ENCODE measurements at places on chromosomes 12 and 14.

GRCh38 chr12:1978078-1978862 lies 26.0 kb downstream of the DCP1B start:
- DNase-seq: no peak

DNA sequence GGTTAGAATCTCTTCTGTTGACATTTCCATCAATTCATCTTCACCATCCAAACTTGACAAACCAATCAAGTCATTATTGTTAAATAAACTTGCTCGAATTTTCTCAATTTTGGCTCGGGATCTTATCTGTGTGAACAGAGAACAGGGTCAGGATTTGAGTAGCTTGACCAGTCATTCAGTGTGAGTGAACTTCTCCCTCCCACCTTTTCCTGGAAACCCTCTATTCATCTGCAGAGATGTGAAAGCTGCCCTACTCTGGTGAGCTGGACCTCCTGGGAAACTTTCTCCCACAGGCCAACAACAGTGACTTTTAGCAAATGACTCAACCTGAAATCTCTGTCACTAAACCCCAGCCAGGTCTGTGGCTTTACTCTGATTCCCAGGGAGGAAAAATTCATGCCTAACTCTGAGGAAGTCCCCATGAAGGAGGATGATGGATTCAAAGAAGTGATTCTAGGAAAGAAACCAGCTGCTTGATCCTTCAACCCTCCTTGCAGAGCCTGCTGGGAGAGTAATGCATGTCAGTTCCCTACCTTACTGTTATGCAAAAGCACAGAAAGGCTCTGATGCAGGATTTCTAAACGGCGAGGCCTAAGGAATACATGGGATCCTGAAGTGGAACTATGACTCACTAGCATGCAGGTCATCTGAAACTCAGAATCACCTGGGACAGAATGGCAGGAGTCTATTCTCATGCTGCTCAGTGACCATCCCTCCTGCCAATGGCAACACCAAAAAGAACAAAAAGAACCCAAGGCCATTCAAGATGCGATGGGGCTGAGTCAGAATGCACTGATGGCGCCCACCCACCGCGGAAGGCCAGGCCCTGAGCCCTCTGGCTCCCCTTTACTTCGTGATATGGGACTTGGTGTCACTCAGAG lies 58.0 kb downstream of the TRAFD1 start:
- DNase-seq: no peak

DNA sequence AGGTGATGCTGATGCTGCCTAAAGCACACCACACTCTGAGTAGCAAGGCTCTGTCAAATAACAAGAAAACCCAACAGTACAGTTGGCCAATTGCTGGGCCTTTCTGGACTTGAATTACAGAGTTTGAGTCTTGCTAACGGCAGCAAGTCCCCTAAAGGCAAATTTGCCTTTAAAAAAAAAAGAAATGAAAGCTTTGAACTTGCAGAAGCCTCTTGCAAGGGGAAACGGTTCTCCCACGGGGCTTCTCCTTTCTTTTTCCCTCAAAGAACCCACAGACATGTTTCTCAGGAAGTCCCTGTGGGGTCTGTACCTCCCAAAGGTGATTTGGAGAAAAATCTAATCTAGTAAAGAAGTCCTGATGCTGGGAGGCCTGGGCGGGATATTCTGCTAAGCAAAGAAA lies 191.3 kb upstream of the MYL2 start:
- no peak for DNase-seq

- no peak for DNase-seq
These were observed 113.4 kb downstream of the DICER1 start for GRCh38 chr14:95043732-95044462.

GRCh38 chr12:115079760-115080159 lies 395.8 kb upstream of the TBX3 start:
- DNase-seq: no peak

DNA sequence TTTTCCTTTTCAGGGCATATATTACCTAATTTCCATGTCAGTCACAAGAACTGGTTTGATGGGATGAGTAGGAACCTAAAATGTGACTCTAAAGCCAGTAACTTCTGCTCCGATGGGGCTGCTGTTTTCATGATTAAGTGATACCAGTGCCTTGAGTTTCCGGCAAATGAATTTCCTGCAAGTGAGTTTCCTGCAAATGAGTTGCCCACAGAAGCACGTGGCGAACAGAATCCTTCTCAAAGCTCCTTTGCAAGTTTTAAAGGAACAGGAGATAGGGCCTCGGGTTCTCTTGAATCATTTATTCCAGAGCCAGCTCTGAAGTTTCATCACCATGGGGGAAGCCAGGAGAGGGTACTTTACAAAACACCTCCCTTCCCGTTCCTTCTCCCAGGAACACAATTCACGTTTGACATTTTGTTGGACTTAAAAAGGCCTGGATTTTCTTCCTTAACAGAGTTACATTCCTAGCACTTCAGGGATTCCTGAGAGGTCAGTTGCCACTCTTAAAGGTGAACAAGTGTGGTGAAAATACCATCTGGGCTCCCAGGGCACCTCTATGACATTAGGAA lies 2.2 kb upstream of the PPTC7 start:
- no peak for DNase-seq

DNA sequence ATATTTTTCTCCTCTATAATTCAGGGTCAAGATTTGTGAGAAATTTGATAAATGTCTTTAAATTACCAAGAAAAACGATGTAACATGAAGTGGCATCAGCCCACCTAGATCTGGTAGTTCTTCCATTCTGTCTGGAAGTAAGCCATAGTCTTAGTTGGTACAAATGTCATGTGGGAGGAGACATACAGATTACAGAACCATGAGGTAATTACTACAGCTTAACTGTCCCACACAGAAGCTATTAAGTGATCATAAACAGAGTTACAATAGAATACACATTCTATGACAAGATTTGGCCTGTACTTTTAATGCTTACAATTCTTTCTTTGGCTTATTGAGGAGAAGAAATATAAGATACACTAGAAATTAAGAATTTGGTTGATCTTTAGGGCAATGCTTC lies 13.7 kb upstream of the SIX1 start:
- DNase-seq: no peak

DNA sequence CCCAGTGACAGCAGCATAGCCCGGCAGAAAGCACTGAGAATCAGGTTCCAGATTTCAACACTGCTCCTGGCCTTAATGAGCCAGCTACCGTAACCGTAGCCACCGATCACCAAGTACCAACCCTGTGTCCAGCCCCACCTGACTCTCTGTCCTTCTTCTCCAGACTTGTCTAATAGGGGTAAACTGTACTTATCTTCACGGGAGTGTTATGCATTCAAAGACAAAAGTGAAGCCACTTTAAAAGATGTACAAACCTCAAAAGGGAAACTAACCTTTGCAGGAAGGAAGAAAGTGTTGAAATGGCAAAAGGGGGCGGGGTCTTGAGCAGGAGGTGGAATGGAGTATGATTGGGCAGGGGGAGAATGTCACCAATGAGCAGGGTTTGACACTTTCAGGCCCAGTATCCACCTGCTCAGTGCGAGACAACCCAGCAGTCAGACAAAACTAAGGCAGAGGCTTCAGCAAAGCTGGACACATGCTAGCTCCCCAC lies 226.1 kb downstream of the CHST11 start:
- DNase-seq: peak; percentile 17

DNA sequence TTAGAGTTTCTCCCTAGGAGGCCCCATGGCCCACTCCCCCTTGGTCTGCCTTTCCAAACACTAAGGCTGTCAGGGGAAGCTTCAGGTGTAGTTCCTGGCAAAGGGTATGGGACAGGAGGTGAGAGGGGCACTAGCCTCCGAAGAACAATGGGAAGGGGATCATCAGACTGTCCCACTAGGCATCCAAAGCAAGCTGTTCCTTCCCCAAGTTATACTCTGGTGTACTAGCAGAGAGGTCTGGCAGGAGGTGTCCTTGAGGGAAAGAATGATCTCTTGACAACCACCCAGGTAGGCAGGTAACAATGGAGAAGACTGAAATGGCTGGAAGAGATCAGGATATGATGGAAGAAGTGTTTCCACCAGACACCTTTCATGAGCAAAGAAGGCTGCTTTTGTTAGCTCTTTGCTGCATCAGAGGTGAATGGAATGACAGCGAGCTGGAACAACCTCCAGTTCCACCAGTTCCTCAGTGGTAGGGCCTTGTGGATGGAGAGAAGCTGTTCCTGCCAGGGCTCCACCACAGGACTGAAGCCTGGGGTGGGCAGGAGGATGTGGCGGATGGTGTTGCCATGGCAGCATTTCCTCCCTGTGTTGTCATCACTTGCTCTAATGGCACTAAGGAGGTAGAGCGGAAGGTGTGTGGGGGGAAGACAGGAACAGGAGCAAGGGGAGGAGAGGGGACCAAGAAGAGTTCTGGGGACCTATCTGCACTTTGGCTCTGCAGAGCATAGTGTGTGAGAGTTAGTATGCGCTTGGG lies 2.3 kb upstream of the AGAP2 start:
- no peak for DNase-seq
